ENCODE measurements at places on chromosomes 2 and 18.

- no peak for DNase-seq
Measured at GRCh38 chr2:86224645-86225355, 25.5 kb downstream of the MRPL35 start.

DNA sequence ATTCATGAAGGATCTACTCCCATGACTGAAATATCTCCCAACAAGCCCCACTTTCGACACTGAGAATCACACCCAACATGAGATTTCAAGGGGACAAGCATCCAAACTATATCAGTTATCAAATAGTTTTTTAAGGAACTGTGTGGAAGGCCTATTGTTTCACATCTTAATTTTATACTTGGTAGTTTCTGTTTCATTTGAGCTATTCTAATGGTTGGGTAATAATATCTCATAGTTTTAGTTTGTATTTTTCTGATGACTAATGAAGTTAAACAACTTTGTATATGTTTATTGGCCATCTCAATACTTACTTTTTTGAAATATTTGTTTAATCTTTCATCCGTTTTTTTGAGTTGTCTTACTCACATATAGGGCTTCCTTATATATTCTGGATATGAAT is 135.0 kb downstream of the SCG2 start:
- no peak for DNase-seq

- DNase-seq: no peak
Measured at GRCh38 chr18:136433-136832, 21.9 kb upstream of the USP14 start.

DNA sequence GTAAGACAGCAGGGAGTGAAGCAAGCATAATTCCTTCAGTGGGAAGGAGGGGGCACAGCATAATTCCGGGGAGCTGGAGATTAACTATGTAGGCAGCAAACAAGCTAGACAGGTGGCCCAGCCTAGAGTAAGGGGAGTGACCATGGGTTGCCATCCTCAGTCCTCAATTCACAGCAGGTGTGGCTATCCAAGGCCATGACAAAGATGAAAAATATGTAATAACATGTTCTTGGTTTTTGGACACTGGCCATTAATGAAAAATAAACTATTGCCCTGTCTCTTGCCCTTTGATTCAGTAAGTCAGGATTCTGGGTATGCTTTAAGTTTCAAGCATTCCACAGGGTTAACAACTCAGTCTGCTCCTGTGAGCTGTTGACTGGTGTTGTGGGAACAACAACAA is 65.0 kb downstream of the CYP1B1 start:
- no peak for DNase-seq

- no peak for DNase-seq
Measured at GRCh38 chr2:166304656-166305055, 71.1 kb downstream of the SCN9A start.

GRCh38 chr2:68907920-68908253 is 36.7 kb upstream of the BMP10 start:
- no peak for DNase-seq

DNA sequence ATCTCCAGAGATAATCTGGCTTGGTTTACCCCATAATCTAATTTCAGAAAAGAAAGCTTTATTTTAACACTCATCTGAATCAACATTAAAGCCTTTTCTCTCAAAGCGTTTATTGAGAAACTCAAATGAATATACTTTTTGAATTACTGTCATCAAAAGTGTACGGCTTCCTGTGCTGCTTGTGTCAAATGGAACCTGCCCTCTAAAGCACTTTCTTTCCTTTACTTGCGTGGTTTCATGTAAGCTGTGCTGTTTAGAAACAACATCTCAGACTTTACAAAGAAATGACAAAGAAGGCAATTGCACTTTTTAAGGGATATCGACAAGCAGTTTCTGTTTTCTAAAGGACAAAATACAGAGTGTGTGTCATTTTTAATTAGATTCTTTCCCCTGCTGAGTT is 35.1 kb downstream of the CYBRD1 start:
- no peak for DNase-seq

DNA sequence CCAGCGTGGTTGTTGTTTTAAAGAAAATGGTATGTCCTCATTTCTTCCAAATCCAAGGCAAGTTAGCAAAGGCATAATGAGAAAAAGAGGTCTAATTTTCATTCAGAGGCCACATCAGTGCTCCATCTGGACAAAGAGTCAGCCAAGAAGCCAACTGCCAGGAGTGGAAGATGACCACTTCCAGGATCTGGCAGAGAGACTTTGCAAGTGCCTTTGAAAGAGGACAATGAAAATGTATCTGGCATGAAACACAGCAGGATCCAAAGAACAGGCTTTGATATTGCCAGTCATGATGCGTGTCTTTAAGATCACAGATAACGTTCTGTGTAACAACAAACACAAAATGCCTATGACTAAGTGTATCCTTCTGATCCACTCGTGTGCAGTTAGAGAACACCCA is 82.8 kb downstream of the AFF3 start:
- DNase-seq: no peak

GRCh38 chr18:3585656-3586509 is 135.9 kb downstream of the TGIF1 start:
- DNase-seq: peak; percentile 45

GRCh38 chr18:32450026-32450691 is 20.5 kb downstream of the GAREM1 start:
- DNase-seq: no peak

- no peak for DNase-seq
Measured at GRCh38 chr2:229851870-229852269, 69.9 kb downstream of the TRIP12 start.

GRCh38 chr2:177604271-177605065 is 211.9 kb downstream of the AGPS start:
- peak; percentile 18 for DNase-seq

DNA sequence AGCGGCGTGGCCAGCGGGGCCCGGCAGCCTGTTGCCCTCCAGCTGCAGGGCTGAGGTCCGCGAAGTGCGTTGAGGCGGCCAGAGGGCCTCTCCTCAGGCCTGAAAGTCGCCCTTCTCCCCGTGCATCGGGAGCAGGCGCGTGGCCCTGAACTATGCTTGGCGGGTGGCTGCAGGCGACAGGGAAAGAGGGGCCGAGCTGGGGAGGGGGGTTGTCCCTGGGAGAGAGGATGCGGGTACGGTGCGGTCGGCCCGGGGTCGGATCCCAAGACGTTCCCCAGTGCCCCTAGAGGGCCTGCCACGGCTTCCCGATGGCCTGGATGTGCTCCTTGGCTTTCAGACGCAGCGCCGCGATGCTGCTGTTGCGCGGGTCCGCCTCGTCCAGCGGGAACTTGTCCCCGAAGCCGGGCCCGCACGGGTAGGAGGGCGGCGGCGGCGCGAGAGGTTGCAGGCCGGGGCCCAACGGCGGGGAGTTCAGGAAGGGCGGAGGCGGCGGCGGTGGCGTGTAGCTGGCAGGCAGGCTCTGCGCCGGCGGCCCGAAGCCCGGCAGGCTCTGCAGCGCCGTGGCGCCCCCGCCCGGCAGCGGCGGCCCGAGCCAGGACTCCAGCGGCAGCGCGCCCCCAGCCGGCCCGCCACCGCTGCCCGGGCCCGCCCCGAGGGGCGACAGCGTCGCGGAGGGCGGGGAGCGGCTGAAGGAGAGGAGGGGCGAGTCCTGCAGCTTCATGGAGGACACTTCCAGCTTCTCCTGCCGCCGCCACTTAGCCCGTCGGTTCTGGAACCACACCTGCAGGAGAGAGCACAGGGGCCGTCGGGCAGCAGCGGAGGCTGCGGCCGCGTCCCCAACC is 4.3 kb downstream of the RAX start:
- no peak for DNase-seq

DNA sequence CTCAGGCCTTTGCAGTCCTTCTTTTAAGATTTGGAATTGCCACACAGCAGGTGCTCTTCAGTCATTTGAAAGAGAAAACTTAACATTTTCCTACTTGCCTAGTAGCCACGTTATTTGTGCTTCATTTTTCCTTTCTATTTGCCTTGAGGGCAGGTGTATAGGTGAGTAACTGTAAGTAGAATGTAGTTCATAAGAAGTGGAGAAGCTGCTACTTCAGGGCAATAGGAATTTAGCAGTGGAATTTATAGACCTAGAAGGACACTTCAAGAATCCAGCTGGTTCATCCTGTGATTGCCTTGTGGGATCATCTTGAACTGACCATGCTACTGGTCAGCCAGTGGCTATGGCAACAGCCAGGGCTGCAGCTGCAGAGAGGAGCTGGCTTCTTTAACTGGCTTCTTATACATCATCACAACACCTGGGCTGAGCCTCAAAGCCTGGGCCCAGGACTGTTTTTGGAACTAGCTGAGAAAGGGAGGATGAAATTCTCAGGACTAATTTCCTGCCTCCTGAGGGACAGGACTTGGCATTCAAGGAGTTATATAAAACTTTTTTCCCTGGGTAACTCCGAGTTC is 5.1 kb upstream of the LANCL1 start:
- DNase-seq: no peak

GRCh38 chr2:134479696-134480330 is 225.9 kb downstream of the MGAT5 start:
- DNase-seq: no peak

DNA sequence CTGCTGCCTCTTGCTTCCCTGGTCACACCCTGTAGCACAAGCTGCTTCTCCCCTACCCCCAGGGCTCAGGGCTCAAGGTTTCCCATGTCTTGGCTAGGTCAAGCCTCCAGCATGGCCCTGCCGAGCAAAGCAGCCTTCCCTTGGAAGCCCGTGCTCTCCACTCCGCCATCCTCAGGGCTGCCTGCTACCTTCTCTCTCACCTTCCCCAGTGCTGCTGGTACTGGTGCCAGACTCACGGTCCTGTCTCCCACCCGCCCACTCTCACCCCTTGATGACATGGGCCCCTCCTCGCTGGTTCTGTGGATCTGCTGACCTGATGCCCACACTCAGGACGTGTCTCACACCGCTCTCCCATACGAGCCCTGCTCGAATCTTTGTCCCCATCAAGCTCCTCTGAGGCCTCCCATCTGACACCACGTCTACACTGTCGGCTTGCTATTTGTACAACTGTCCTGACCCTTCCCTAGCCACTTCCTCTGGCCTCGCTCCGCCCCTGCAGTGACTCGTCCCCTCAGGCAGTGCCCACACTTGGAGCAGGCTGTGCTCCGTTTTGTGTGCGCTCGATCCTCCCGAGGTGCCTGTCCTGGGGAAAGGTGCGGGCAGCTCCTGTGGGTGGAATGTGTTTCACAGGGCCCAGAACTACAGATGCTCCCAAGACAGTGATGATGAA is 49.9 kb downstream of the ZAP70 start:
- DNase-seq: no peak

- peak; percentile 38 for DNase-seq
Measured at GRCh38 chr2:191566344-191566743, 111.6 kb upstream of the NABP1 start.

GRCh38 chr2:16487686-16488085 is 177.9 kb downstream of the CYRIA start:
- no peak for DNase-seq

DNA sequence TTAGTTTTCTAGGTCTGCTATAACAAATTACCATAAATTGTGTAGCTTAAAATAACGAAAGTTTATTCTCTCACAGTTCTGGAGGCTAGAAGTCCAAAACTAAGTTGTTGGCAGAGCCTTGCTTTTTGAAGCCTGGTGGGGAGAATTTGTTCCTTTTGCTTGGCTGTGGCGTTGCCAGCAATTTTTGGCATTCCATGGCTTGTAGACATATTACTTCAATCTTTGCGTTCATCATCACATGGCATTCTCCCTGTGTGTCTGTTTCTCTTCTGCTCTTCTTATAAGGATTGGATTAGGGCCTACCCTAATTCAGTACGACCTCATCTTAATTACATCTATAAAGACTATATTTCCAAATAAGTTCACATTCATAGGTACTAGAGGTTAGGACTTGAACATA is 217.7 kb downstream of the MBD5 start:
- DNase-seq: no peak

- no peak for DNase-seq
Measured at GRCh38 chr2:21559351-21559750, 435.6 kb downstream of the TDRD15 start.

GRCh38 chr18:44195394-44196140 is 485.1 kb upstream of the SETBP1 start:
- no peak for DNase-seq

DNA sequence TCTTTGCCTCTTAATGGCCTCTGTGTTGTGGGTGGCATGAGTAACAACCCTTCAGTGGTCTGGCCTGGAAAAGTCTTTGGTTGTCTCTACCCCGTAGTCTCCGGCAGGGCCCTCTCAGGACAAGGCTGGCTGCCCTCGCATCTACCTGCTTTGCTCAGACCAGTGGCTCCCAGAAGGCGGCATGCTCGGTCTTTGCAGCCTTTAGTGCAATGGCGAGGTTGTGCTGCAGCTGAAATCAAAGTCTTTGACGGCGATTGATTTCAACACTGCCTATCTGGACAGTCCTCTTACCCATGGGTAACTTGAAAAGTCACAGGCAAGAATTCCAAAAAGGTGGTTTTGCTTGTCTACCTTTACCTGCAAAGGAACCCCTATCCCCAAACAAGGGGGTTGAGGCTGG is 95.9 kb downstream of the ALPK2 start:
- no peak for DNase-seq

DNA sequence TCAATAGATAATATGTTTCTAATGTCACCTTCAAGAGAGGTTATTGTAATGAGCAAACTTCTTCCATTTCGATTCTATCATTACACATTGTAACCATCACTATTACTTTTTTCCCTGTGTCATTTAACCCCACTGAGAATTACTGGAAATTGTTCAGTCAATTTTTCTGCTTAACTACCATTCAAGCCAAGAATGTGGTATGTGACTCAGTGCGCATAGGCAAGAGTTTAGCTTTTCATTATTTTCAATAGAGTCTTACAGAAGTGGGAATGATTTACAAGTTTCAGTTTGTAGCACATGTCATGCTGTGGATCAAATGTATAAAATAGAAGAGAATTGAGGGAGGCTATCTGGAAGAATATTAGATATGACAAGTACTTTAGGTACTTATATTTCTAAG is 34.3 kb upstream of the PIEZO2 start:
- no peak for DNase-seq
